ENCODE measurements at places on chromosomes 3 and 15.

- ATAC-seq, result no peak
Observed at GRCh38 chr15:69253156-69253555, 45.6 kb upstream of the PAQR5 start.

GRCh38 chr3:33954956-33955355, 156.5 kb downstream of the PDCD6IP start:
- no peak for ATAC-seq

DNA sequence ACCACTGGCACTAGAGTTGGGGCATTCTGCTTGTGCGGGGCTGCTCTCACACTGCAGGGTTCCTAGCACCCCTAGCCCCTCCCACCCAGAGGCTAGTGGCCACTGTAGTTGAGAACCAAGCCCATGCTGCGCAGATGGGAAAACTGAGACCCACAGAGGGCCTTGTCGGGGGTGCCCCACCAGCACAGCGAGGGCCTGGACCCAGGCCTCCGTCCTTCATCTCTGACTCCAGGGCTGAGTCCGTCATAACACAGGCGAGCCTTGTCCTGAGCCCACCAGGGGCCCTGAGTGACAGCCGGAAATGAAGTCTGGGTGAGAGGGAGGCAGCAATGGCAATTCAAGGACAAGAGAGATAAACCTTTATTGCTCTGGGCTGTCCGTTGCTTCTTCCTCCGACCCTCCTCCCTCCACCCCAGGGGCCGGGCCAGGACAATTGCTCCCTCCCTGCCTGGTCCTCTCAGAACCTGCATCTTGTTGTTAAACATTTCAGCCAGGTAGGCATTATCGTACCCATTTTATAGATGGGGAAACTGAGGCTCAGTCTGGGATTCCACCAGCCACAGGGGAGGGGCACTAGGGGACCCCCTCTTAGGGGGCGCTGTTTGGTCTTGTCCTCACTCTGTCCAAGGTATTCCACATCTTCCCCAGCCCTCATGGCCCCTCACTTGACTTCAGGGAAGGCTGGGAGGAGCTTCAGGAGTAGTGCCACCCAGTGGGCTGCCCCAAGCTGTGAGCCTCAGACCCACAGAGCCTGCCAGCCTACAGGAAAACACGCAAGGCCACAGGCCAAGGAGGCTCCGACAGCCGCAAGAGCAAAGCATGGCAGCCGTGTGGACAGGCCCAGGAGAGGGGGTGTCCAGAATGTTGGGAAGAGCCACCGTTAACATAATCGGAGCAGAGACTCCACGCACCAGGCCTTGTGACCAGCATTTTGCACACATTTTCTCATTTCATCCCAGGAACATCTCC, 4.4 kb upstream of the GRIP2 start:
- ATAC-seq, result no peak

GRCh38 chr15:26921433-26921832, 49.5 kb upstream of the GABRG3 start:
- ATAC-seq, result no peak

GRCh38 chr3:56962206-56962605, 98.3 kb upstream of the SPATA12 start:
- peak; percentile 68 for ATAC-seq

GRCh38 chr15:39381517-39381916, 199.4 kb upstream of the THBS1 start:
- no peak for ATAC-seq

- ATAC-seq, result peak; percentile 1
Observed at GRCh38 chr3:50190936-50191660, at the start of gene GNAT1. GNAT1 (plus strand) TSS chr3:50191610; CDS start chr3:50191726, 116 bp downstream.

DNA sequence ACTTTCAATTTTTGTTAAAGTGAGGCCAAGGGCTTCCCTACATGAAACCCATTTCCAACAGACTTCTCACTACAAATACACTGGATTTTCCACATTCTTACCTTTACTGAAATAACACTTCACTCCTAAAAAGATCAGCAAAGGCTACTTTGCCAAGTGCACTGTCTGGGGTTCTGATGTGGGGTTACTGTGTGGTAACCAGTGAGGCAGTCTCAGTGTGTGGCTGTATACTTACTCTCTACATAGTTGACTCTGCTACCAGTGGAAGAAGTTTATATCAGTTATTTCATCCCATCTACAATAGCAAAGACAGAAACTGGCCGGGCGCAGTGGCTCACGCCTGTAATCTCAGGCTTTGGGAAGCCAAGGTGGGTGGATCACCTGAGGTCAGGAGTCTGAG, 5.6 kb downstream of the WDR82 start:
- ATAC-seq, result no peak
